NCI-H526 treated with DMSO at 0.1 percent for 48 hours (cell line): ENCODE measurements at places on chromosomes 7 and 10.

DNA sequence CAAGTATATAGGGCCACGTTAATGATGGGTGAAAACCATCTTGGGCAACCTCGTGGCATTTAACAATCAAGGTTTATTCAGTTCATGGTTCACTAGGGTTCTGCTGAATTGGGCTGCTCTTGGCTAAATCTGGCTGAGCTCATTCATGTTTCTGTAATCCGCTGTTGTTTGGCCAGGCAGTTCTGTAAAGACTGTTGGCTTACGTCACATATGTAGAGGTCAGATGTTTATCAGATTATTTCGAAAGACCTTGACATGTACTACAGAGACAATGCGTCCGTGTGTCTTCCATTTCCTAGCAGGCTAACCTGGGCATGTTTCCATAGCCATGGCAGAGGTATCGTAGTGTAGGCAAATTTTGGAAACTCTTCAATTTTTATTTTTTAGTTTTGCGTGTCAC lies 190.0 kb upstream of the ZWINT start:
- DNase-seq: no peak

DNA sequence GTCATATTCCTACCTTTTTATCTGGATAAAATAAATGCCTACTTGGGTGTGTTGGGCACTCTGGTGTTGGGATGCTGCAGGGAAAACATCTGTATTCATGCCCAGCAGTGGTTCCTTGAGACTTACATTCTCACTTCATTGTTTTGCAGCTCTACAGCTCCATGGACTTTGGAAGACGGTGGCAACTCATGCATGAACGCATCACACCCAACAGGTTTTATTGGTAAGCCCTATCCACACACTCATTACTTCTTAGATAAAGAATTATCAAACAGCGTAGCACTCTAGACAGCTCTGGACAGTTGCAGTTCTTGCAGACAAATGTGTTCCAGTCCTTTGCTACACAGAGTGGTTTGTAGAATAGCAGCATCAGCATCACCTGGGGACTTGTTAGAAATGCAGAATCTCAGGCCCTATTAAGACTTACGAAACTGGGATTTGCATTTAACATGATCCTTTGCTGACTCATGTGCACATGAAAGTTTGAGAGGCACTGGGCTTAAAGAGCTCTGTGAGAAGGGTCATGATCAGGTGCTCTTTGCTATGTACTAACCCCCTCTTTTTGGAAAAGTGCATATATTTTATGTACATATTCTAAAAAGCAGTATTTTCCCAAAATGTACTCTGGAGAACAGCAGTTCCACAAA lies 401.9 kb downstream of the SORCS3 start:
- DNase-seq: no peak

GRCh38 chr7:115678086-115678982 lies 352.2 kb downstream of the TFEC start:
- DNase-seq: no peak

- no peak for DNase-seq
Measured at GRCh38 chr7:143385891-143386781, 5.0 kb downstream of the ZYX start.

- no peak for DNase-seq
Measured at GRCh38 chr7:22413211-22413610, 56.3 kb upstream of the RAPGEF5 start.

GRCh38 chr7:27184337-27185012 lies 557 bp downstream of the HOXA11 start:
- DNase-seq: no peak

DNA sequence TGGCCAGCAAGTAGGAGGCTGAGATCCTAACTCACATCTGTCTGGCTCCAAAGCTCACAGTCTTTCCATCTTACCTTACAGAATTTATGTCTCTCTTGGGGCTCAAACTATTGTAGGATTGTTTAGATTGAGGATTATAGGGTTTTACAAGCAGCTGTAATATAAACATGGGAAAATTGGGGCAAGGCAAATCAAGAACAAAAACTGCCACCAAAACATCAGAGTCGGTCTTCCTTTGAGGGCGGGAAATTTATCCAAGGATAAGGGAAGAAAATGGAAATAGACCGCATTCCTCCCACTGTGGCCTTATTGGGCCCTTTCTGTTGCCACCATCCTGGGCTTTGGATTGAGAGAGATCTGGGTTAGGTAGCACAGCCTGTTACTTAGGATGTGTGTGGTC lies 22.5 kb downstream of the RBM20 start:
- DNase-seq: no peak

DNA sequence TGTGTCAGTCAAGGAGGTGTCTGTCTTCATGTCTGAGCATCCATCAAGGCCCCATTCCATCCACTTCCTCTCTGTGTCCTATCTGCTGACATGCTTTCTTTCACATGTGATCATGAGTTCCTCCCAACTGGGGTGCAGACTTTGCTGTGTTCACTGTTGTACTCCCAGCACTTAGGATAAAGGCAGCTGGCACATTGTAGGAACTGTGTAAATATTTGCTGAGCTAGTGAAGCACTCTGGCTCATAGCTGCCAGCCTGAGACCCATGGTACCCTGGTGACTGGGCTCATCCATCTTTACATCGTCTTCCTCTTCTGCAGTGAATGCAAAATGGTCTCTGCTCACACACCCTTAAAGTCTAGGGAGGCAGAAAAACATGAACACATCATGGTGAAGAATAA lies 242.2 kb upstream of the IGFBP3 start:
- peak; percentile 3 for DNase-seq

DNA sequence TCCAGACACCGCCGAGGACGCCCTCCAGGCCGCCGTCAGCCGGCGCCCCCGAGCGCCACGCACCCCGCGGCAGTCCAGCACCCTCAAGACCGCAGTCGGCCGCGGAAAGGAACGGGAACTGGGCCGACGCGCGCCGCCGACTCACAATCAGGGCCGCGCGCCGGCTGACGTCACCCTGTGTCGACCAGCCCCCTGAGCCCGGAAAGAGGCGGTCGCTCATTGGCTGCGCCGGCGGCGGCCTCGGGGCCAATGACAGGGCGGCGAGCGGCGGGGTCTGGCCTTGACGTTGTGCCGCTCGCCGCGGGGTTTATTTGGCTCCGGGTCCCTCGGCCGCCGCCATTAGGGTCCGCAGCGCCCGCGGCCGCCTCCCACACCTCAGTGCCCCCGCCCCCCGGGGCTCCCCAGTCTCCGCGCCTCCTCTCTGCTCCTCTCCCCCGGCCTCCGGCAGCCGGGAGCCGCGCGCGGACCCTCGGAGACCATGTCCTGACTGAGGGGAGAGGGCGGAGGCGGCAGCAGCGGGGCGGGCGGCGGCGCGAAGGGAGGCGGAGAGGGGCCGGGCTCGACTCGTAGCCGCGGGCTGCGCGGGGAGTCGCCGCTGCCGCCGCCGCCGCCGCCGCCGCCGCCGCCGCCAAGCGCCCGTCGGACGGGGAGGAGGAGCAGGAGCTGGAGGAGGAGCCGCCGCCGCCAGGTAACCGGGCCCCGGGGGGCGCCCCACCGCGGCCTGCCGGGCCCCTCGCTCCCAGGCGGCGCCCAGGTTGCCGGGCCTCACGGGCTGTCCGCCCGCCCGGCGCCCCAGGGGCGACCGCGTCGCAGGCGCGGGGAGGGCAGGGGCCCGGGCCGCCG lies 25.1 kb upstream of the ZRANB1 start:
- DNase-seq: peak; percentile 79

- no peak for DNase-seq
Measured at GRCh38 chr10:33801705-33802104, 467.2 kb upstream of the NRP1 start.

DNA sequence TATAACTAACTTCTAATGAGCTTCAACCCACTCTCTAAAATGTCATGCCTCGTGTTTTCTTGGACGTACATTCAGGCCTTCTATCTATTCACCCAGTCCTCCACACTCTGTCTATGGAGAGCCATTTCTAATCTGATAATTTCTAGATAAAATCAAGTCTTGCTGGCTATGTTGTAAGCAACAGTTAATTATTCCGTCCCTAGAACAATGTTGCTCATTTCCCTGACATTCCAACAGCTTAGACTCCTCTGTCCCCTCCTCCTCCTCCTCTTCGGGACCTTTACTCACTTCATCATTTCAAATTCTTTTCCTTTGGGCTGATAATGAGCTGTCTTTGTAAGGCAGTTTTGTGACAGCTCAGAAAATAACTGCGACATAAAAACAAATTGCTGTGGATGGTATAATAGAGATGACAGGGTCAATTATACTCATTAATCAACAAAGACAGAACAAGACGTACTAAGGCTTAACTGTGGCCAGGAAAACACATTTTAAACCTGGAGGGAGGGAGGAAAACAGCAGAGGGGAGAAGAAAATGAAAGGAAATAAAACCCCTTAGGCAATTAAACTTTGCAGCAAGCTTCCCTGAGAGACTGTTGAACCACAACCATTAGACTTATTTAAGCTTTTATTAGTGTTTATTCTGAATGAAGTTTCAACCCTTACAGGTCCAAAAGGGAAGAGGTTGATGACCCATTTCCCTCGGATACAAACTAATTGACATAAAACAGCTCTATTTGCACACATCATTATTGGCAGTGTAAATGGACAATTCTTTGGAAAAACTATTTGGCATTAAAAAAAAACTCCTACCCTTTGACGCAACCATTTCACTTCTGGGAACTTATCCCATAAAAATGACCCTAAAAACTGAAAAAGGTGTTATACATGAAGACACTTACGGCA lies 179.1 kb downstream of the SFMBT2 start:
- DNase-seq: no peak

GRCh38 chr10:133326745-133327650 lies 9.7 kb downstream of the CALY start:
- DNase-seq: no peak

GRCh38 chr10:70939441-70940003 lies 51.2 kb upstream of the PCBD1 start:
- no peak for DNase-seq

GRCh38 chr7:69395061-69395714 lies 203.1 kb upstream of the AUTS2 start:
- no peak for DNase-seq

GRCh38 chr7:33531888-33532287 lies 373.5 kb upstream of the BMPER start:
- no peak for DNase-seq

DNA sequence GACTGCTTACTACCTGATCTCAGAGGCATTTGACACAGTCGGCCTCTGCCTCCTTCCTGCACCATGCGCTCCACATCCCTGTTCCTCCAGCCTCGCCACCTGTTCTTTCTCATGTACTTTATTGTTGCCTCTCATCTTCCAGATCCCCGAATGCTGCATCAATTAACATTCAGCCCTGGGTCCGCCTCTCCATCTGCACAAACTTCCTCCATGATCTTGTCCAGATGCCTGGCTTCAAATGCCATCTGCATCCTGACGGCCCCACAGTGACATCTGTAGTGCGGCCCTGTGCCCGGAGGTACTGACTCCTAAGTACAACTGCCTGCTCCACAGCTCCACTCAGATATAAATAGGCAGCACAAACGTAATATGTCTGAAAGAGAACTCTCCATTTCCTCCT lies 51.2 kb upstream of the STK17A start:
- DNase-seq: no peak

- DNase-seq: no peak
Measured at GRCh38 chr7:134660961-134661376, 14.3 kb downstream of the BPGM start.

- DNase-seq: no peak
Measured at GRCh38 chr10:28127881-28128280, 129.0 kb upstream of the ODAD2 start.

- no peak for DNase-seq
Measured at GRCh38 chr7:132255115-132255797, 321.0 kb downstream of the PLXNA4 start.

GRCh38 chr7:128713794-128714193 lies 25.4 kb upstream of the CALU start:
- no peak for DNase-seq

GRCh38 chr10:12510501-12510941 lies 161.2 kb downstream of the CAMK1D start:
- DNase-seq: no peak

GRCh38 chr7:47379629-47380324 lies 202.1 kb downstream of the TNS3 start:
- no peak for DNase-seq

DNA sequence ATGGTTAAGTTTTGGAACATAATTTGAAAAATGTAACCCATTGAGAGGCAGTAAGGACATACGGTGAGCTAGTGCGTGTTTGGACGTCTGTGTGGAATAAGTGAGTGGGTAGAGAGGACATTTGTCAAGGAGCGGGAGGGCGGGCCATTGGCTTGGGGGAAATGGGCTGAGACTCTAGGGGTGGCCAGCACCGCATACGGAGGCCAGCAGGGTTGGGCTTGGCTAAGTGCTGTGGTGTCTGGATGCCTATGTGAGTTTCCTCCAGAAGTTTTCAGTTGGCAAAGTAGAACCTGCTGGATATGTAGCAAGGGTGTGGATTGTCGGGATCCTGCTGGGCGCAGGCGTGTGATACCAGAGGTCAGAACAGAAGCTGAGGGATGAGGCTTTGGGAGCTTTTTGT lies 103.0 kb downstream of the TCF7L2 start:
- no peak for DNase-seq

DNA sequence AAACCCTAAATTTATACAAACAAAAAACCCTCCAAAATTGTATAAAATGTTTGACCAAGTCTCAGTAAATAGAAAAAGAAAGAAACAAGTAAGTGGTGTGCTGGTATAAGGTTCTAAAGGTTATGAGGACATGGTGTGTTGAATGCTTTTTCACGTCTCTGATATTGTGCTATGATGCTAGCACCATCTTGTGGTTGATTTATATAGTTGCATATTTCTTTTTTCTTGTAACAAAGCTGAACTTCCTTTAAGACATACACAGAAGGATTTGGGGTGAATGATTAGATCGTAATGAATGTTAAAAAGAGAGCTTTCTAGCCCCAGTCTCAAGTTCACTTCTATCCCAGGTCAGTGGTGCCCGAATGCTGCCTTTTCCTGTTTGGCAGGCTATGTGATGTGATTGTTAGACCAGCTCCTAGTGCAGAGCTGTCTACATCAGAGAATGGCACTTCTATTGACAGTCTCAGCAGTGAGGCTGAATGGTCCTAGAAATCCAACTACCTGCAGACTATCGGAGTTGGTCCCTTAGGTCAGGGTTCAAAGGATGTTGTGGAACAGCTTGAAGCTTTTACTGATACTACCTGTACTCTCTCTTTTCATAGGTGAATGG lies 25.0 kb downstream of the VTI1A start:
- DNase-seq: peak; percentile 44

- DNase-seq: no peak
Measured at GRCh38 chr7:71594736-71595135, 462.8 kb downstream of the GALNT17 start.

DNA sequence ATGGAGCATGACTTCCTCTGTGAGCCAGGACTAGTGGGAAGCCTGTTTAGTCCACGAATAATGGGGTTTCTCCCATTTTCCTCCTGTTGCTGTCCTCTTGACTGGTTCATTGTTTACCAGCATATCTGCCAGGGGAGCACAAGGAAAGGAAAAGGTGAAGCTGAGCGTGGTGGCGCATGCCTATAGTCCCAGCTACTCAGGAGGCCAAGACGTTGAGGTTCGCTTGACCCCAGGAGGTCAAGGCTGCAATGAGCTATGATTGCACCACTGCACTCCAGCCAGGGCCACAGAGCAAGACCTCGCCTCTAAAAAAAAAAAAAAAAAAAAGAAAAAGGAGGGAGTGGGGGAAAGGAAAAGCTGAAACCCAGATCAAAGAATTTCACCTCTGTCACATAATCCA lies 5.8 kb upstream of the IL2RA start:
- DNase-seq: no peak

GRCh38 chr7:157018997-157019608 lies 8.6 kb upstream of the MNX1 start:
- peak; percentile 43 for DNase-seq
